ENCODE measurements at places on chromosomes 3 and 15.

DNA sequence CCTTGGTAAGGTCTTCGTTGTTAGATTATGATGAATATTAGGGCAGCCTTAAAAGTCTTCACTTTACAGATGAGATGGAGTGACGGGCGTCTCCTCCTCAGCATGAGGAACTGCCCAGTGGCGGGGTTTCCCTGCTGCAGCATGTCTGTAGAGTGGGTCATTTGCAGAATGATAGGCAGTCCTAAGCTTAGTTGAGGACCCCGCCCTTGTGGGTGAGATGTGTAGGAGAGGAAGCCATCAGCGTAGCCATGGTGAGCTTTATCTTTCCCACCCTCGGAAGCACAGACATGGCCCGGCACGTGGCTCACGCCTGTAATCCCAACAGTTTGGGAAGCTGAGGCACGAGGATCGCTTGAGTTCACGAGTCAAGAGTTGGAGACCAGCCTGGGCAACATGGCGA is 877 bp downstream of the NIT2 start:
- peak; percentile 6 for DNase-seq

DNA sequence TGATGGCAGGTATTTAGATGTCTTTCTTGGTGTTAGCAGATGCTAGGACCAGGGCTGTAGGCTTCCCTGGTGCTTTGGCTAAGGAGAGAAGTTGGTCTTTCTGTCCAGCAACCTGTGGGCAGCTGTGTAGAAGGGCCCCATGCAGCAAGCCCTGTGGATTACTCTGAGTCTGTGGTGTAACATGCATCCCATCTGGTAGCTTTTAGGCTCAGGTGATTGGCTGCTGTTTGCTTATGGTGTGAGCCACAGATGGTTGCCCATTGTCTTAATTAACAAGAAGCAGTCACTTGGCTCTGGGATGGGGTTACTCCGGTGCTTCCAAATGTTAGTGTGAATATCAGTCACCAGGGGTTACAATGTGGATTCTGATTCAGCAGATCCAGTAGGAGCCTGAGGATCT is 368.6 kb upstream of the C2CD4B start:
- no peak for DNase-seq

DNA sequence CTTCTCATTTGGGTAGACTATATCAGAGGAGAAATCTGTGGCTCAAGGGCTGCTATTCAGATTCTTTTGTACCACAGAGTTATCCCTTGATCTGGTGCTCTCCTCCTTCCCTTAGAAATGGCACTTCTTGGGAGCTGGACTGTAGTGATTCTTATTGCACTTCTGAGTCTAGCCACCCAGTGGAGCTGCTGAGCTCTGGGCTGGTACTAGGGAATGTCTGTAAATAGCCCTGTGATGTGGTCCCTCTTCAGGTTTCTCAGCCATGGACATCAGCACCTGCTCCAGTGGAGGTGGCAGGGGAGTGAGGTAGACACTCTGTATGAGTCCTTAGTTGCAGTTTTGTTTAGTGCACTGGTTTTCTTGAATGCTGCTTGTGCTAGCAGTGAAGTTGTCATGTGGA is 1292.6 kb downstream of the SI start:
- no peak for DNase-seq

GRCh38 chr3:31242026-31242960 is 290.4 kb upstream of the STT3B start:
- no peak for DNase-seq

DNA sequence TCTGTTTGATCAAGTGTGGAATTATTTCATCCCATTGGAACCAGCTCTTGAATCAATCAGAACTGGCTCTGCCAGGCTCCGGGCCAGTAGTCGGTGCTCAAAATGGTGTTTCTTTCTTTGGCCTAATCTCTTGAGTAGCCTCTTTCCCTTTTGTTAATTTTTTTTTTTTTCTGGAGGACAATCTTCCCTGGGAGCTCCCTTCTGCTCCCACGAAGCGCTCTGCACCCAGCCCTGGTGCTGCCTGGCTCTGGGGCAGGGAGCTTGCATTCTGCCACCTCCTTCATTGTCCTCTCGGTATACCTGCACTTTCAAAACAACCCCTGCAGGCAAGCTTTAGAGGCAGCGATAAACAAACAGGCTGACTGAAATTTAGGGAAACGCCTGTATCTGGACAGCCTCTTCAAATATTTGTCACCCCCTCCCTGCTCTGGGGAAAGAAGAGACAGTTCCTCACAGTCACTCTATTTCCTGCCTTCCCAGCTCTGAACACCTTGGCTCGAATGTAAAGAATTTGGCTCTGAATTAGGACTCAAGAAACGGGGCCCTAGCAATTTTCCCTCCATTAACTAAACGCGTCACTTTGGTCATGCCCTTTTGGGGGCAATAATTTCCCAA is 1.1 kb upstream of the THSD4 start:
- no peak for DNase-seq

DNA sequence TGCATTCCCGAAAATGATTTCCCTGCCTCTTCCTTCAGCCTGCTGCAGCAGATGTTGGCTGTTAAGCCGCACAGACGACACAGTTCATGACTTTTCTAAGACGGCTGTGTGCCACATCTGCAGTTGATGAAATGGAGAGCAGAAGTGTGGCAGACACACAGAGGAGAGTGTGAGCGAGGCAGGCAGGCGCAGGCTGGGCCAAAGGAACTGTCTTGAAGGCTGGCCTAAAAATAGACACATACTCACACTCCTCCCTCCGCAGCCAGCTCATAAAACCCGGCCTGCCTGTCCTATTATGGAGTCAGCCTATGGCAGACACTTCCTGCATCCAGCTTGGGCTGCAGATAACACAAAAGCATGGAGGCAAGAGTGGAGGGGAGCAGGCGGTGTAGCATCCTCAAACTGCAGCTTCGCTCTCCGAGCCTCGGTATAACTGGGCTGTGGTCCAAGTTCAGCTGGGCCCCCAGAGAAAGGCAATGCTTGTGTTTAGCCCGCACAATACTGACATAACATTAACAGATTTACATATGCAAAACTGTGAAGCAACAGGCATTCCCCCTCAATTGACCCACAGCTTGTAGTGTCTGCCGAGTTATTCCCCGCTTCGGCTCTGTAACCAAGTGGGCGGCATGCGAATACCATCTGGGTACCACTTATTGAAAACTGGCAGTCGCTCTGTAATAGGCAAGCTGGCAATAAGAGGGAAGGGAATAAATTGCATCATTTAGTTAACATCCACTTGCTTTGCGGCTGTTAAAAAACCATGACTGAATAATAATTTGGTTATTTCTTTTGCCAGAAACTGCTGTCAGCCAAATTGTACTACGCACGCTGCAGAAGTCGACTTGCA is 40.8 kb downstream of the FOXP1 start:
- DNase-seq: peak; percentile 82

DNA sequence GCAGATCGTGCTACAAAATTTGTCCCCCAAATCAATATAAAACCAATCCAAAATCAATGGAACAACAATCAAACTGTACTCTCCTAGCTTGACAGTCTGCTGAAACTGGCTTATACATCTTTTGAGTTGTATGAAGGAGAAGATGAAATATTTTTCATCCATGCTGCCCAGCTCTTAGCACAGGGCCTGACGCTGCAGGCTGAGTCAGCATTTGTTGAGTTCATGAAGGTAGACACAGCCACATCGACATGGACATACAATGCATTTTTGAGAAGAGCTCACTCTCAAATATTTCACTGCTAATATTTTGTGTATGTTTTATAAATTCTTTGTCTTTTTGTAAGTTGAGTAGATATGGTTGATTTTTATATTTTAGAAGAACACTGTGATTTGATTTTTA is 327.3 kb downstream of the OTOL1 start:
- no peak for DNase-seq

DNA sequence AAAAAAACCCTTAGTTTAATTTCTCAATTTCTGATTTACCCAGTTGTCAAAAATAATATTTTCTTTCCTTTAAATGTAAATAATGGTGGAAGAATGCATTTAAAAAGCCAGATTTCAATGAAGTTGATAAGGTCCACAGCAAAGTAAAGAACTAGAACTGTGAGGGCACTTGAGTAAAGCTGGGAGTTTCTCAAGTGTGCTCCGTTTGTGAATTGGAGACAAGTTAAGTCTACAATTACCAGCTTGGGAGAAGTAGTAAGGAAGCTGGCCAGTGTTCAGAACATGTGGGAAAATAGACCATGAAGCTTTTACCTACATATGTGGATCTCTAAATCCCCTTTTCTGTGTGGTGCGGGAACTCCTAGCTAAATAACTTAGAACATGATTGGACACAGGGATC is 239.4 kb downstream of the OXSM start:
- DNase-seq: no peak

- DNase-seq: no peak
Observed at GRCh38 chr3:108008931-108009639, 81.7 kb downstream of the CD47 start.

- DNase-seq: no peak
Observed at GRCh38 chr3:42745291-42745745, 27.7 kb downstream of the CCDC13 start.

- no peak for DNase-seq
Observed at GRCh38 chr3:169236662-169237186, 426.8 kb downstream of the MECOM start.

DNA sequence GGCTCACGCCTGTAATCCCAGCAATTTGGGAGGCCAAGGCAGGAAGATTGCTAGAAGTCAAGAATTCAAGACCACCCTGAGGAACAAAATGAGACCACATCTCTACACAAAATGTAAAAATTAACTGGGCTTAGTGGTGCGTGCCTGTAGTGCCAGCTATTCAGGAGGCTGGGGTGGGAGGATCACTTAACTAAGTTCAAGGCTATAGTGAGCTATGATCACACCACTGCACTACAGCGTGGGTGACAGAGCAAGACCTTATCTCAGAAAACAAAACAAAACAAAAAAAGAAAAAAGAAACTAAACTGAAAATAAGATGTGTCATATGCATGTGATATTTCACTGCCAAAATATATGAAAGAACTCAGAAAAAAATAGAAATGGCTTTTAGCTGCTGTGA is 243.3 kb upstream of the CCDC54 start:
- no peak for DNase-seq

DNA sequence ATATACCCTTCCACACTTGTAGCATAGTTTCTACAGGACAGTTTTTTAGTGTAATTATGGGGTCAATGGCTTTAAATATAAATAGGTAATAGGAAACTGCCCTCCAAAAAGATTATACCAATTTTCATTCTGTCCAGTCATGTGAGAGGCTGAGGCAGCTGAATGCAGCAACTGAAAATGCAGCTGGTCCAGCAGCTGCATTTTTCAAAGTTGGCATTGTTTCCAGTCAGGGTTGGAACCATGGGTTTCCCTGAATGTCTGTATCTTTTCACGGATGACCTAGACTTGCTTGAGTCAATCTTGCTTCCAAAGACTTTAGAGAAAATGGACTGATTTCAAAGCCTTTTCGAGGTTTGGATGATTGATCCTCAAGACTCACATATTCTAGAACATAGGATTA is 9.9 kb upstream of the KNL1 start:
- peak; percentile 76 for DNase-seq

DNA sequence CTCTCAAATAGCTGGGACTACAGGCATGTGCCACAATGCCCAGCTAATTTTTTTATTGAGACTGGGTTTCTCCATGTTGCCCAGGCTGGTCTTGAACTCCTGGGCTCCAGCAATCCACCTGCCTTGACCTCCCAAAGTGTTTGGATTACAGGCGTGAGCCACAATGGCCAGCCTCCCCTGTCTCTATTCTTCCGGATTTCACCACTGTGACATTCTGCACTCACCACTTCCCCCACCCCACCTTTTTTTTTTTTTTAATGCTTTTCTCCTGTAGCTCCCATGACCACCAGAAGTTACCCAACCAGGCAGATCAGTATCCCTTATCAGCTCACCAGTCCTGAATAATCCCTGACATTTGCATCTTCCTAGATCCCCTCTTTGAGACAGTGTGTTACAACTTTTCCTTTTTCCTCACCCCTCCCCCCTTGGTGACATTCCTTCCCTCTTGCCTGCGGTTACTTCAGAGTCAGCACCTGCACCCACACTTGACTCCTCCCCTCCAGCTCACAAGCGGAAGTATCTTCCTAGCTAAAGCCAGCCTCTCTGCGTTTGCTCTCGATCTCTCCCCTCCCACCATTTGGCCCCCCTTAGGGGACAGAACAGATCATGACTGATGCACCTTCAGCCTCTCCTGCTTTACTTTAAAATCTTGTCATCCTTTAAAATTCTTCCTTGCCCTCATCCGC is 13.5 kb upstream of the ZNF592 start:
- no peak for DNase-seq

DNA sequence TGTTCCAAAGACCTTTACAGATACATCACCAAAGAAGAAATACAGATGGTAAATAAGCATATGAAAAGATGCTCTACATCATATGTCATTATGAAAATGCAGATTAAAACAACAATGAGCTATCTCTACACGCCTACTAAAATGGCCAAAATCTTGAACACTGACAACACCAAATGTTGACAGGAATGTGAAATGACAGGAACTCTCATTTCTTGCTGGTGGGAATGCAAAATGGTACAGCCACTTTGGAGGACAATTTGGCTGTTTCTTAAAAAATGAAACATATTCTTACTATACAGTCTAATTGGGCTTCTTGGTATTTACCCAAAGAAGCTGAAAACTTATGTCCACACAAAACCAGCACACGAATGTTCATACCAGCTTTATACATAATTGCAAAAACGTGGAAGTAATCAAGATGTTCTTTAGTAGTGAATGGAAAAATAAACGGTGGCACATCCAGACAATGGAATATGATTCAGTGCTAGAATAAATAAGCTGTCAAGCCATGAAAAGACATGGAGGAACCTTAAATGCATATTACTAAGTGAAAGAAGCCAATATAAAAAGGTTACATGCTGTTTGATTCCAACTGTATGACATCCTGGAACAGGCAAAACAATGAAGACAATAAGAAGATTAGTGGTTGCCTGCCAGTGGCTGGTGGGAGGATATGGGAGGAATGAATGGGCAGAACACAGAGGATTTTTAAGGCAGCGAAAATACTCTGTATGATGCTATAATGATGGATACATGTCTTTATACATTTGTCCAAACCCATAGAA is 81.3 kb upstream of the NEDD4 start:
- no peak for DNase-seq

- no peak for DNase-seq
Observed at GRCh38 chr3:170585008-170585936, 603 bp downstream of the SLC7A14 start.

GRCh38 chr3:108602935-108603294 is 13.4 kb downstream of the DZIP3 start:
- DNase-seq: no peak

GRCh38 chr3:124981472-124981871 is 46.9 kb upstream of the MUC13 start:
- no peak for DNase-seq

DNA sequence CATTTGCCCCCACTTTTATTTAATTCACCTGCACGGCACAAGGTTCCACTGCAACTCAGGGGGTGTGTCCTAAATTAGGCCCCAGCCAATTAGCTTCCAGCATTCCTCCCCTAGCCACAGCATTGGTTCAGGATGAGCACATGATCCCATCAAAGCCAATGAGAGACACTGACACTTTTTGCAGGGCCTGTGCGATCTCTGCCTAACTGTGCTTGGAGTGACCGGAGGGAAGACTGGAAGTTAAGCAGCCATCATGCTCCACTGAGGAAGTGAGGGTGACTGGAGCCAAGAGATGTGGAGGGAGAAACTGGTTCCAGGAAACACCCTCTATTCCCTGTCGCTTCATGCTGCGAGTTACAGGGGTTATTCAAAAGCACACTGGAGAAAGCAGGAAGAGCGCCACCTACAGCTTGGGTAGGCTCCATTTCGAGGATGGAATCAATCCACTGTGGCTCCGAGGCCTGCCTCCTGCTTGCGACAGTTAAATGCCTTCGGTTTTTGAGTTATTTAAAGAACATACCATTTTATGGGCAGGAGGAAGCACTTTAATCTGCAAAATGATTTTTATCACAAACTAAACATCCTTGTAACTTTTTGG is 122.2 kb upstream of the WNT5A start:
- DNase-seq: no peak

Measured in LHCN-M2 (cell line).